ENCODE measurements at places on chromosomes 7 and 10. TPM values are rescaled to one million over a fixed set of nuclear protein-coding genes. Genes with fewer than 3 reads are reported as not detected.

DNA sequence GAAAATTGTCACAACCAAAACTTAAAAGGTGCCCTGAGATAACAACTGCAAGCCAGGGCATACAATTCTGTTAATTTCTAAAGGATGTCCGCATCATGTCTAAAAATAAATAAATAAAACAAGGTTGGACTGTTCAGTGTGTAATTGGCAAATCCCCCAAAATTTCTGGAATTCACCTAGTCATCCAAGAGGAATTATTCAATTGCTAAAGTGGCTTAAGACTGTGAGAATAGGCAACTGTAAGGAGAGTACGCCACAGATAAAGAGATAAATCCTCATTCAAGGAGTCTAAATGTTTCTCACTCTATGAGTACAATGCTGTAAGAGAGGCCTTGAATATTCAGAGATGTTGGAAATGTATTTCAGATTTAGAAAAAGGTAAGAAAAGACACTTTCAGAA is 37.2 kb downstream of the PIK3AP1 start:
- H3K27me3 ChIP-seq: no peaks in the 10 kb centered on the region
- DNase-seq: no peak
- H3K36me3 ChIP-seq: no peaks in the 10 kb centered on the region
- no peaks in the 10 kb centered on the region for H3K4me1 ChIP-seq
- H3K4me3 ChIP-seq: no peak overlapping the region
- no peak overlapping the region for H3K27ac ChIP-seq

PRKG1 gene
- total RNA-seq: 88.6 TPM

FAM25C gene
- not detected for total RNA-seq

DNA sequence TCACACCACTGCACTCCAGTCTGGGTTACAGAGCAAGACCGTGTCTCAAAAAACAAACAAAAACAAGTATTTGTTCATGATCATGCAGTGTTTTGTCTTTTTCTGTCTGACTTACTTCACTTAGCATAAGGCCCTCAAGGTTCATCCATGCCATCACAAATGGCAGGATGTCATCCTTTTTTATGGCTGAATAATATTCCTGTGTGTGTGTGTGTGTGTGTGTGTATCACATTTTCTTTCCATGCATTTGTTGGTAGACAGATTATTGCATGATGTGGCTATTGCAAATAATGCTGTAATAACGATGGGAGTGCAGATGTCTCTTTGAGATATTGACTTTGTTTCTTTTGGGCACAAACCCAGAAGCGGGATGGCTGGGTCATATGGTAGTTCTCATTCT is 14.3 kb upstream of the MNX1 start:
- H3K36me3 ChIP-seq: no peaks in the 10 kb centered on the region
- no peak for DNase-seq
- H3K27ac ChIP-seq: no peak overlapping the region

ARMS2 gene
- total RNA-seq: not detected

GRCh38 chr7:36115448-36116321 is 37.4 kb upstream of the EEPD1 start:
- H3K4me3 ChIP-seq: no peak overlapping the region
- H3K27ac ChIP-seq: peak overlapping the region; percentile 31
- H3K4me1 ChIP-seq: peaks cover 37% of the 10 kb centered on the region
- H3K36me3 ChIP-seq: no peaks in the 10 kb centered on the region
- DNase-seq: peak; percentile 80

- H3K27me3 ChIP-seq: no peaks in the 10 kb centered on the region
- DNase-seq: no peak
- no peaks in the 10 kb centered on the region for H3K36me3 ChIP-seq
- no peak overlapping the region for H3K27ac ChIP-seq
- H3K4me1 ChIP-seq: no peaks in the 10 kb centered on the region
Measured at GRCh38 chr7:71995111-71995510, 417.0 kb downstream of the CALN1 start.

GRCh38 chr10:7424315-7424714 is 13.5 kb upstream of the SFMBT2 start:
- H3K27me3 ChIP-seq: no peaks in the 10 kb centered on the region
- H3K36me3 ChIP-seq: no peaks in the 10 kb centered on the region
- H3K4me1 ChIP-seq: no peaks in the 10 kb centered on the region
- DNase-seq: no peak
- no peak overlapping the region for H3K27ac ChIP-seq
- no peak overlapping the region for H3K4me3 ChIP-seq

- H3K27me3 ChIP-seq: no peaks in the 10 kb centered on the region
- H3K36me3 ChIP-seq: no peaks in the 10 kb centered on the region
- DNase-seq: peak; percentile 81
- H3K4me1 ChIP-seq: peaks cover 7% of the 10 kb centered on the region
- no peak overlapping the region for H3K4me3 ChIP-seq
Measured at GRCh38 chr7:43260980-43261878, 148.8 kb downstream of the HECW1 start.

Measured in sigmoid colon (tissue), 7 donors.